ENCODE measurements at places on chromosomes 2 and 18. TPM values are rescaled to one million over a fixed set of nuclear protein-coding genes. Genes with fewer than 3 reads are reported as not detected.
A peak's percentile ranks its signal among the peaks of the same experiment; 100 is the strongest.

GRCh38 chr2:191029280-191029950 is 15.4 kb upstream of the STAT1 start:
- DNase-seq: no peak

DNA sequence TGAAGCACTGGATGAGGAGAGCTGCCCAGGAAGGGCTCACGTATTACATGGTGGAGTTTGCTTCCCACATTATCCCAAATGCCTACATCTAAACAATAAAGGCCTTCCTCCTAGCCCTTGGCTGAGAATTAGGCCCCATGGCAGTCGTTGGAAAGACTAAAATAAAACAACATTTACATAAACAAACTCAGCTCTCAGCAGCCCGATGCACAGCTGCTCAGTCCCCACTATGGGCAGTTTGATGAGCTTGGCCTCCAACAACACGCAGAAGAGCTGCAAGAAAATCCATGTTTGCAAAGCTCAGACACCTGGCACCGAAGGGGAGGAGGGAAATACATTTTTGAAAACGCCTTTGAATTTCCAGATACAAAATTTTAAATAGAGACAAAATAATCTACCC is 352.4 kb downstream of the EIPR1 start:
- no peak for DNase-seq

DNA sequence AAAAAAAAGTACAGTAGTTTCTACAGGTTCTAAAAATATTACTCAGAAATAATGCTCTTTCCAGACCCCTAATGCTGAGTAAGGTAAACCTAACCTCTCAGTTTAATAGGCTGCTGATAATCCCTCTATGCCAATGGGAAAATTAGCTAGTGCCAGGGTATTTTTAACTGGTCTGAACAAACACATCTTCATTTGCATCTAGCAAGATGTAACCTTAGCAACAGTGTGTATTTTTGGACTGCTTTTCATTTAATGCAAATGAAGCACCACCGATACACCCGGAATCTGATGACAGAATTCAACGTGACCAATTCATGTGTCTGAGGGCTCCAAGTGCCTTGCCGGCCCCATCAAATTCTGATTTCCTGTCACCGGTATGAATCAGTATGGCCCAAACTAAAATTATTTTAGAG is 47.4 kb upstream of the CYRIA start:
- no peak for DNase-seq

- DNase-seq: no peak
Measured at GRCh38 chr18:48595703-48596218, 56.9 kb downstream of the CTIF start.

- peak; percentile 53 for DNase-seq
Measured at GRCh38 chr2:5387406-5387805, 304.8 kb upstream of the SOX11 start.

- no peak for DNase-seq
Measured at GRCh38 chr2:12343141-12343540, 373.6 kb upstream of the TRIB2 start.

DNA sequence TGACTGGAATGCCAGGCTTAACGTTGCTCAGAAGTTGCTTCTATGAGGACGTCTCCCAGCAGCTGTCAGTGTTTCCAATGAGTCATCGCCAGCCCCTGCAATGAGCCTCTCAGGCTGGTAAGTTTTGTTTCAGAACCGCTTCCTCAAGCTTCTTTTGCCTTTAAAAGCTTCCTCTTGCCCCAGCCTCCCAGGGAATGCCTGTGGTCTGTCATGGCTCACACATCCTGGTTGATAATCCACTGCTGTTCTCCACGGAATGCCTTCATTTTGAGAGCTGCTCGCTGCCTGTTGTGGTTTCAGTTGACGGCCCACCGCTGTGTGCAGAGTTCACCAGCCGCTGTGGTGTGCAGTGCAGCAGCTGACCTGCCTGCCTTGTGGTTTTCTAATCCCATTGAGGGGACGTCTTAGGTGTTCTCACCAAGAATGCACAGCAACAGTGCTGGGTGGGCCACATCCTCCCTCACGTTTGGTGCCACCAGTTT is 96.4 kb downstream of the RTP5 start:
- DNase-seq: peak; percentile 95

- no peak for DNase-seq
Measured at GRCh38 chr2:149653831-149654445, 66.4 kb upstream of the MMADHC start.

DNA sequence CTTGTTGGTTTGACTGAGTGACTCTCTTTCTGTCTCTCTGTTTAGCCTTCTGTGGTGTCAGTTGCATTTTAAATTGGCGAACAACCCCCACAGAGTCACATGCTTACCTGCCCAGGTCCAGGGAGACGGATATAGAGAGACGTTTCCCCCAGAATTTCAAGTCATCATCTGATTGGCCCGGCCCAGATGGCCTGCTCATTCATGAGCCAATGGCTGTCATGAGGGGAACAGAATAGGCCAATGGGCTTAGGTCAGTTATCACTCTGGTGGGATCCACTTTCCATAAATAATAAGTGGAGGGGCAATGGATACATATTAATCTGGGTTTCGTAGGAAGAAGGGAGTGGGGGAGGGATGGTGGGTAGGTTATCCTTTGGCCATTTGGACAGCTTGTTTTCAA is 150.0 kb upstream of the SPRED2 start:
- DNase-seq: no peak

- DNase-seq: no peak
Measured at GRCh38 chr2:33144243-33144642, 197.5 kb downstream of the LTBP1 start.

DNA sequence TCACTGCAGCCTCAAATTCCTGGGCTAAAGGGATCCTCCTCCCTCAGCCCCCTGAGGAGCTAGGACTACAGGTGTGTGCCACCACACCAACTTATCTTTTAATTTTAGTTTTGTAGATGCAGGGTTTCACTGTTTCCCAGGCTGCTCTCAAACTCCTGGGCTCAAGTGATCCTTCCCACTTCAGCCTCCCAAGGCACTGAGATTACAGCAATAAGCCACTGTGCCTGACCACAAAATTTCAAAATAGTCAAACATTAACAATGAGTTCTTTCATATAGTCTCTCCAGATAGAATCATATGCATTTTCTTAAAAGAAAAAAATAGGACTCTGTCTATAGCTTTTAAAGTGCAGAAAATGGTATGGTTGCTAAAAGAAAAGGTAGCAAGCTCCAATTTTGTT is 24.9 kb upstream of the PID1 start:
- no peak for DNase-seq

GRCh38 chr2:73821227-73821626 is 7.5 kb upstream of the STAMBP start:
- DNase-seq: no peak

- DNase-seq: no peak
Measured at GRCh38 chr18:33317640-33318039, 122.9 kb downstream of the CCDC178 start.

GRCh38 chr2:18182861-18183260 is 304.4 kb downstream of the KCNS3 start:
- no peak for DNase-seq

DNA sequence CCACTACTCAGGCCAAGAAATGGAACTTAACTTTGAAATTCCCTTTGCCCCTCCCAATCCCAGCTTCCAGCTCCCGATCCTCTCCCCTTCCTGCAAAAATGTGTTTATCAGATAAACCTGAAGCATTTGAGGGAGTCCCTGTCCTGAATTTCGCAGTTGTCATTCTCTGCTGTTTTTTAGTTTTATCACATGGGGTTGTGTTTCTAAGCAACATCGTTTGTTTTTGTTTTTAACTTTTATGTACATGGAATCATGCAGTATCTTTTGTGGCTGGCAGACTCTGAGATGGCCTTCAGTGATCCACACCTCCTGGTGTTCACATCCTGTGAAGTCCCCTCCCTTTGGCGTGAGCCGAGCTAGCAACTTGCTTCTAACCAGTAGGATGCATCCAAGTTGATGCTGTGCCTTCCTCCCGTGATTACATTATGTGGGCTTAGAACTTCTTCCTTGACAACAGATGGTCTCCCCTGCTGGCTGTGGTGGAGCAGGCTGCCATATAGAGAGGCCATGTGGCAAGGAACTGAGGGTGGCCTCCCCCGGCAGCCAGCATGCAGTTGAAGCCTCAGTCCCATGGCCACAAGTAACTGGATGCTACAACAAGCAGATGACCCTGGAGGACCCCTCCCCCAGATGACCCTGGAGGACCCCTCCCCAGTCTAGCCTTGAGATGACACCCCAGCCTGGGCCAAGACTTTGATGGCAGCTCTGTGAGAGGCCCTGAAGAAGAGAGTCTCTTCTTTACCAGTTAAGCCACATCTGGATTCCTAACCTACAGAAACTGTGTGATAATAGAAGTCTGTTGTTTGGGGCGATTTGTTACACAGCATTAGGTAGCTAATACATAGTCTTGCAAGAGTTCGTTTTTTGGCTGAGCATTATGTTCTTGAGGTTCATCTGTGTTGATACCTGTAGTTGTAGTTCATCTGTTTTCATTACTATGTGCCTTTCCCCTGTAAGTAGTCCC is 27.7 kb downstream of the SH3BP4 start:
- no peak for DNase-seq

- DNase-seq: peak; percentile 20
Measured at GRCh38 chr2:32947076-32947483, 327 bp downstream of the LTBP1 start.

DNA sequence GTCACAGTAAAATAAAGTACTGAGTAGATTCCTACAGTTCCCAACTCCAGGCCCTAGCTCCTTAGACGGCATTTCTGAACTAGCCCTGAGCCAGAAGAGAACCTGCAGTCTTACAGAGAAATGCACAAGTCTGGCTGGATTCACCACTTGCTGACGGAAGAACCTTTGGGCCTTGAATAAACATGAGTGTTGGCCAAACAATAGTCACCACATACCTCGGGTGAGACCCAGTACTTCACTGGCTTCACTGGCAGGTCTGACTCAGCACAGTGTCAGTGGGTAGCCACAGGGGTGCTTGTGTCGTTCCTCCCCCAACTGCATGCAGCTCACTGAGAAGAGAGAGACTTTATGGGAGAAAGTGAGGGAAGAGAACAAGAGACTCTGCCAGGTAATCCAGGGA is 88.9 kb downstream of the TMEM185B start:
- peak; percentile 93 for DNase-seq

- DNase-seq: no peak
Measured at GRCh38 chr2:4221434-4221833, 518.1 kb downstream of the DCDC2C start.

GRCh38 chr2:182650704-182651103 is 65.4 kb upstream of the DNAJC10 start:
- DNase-seq: no peak

DNA sequence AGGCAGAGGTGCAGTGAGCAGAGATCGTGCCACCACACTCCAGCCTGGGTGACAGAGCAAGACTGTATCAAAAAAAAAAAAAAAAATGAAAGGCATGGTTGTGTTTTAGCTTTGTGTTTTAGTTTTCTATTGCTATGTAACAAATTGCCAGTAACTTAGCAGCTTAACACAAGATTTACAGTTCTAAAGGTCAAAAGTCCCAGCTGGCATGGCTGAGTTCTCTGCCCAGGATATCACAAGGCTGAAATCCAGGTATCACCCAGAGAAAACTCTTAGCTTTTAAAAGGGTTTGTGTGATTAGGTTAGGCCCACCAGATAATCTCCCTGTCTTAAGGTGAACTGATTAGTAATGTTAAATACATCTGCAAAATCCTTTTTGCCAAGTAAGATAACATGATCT is 107.7 kb upstream of the YPEL5 start:
- DNase-seq: no peak

- DNase-seq: peak; percentile 81
Measured at GRCh38 chr2:222919841-222920526, 59.1 kb downstream of the ACSL3 start.

DNA sequence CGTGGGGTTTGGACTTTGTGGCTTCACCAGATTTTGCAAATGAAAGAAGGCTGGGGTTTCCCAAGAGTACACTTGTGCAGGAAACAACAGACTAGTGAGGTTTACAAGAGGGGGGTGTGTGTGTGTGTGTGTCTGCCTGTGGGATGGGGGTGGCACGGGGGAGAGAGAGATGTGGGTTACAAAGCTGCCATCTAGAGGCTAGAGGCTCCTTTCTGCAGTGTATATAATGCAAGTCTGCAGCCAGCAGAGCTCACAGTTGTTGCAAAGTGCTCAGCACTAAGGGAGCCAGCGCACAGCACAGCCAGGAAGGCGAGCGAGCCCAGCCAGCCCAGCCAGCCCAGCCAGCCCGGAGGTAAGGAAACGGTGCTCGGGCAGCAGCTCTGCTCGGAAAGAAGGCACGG is at the start of gene ACKR3:
Gene ACKR3, plus strand, starts transcription at position 253 of the 401 bp plus-strand sequence. CDS start 10,641 bp downstream, outside the sequence.
- peak; percentile 84 for DNase-seq

DNA sequence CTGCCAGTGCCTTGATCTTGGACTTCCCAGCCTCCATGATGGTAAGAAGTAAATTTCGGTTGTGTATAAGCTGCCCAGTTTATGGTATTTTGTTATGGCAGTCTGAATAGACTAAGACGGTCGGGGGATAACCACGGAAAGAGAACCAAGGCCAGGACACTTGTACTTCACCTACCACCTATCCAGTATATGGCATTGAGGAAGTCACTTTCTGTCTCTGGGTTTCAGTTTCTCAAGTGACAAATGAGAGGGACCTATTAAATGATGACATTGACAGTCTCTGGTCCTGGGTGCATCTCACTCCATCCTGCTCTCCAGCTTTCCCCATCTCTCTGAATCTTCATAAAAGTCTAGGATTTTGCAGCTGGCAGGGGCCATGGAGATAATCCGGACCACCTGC is 183.8 kb upstream of the MSH6 start:
- DNase-seq: no peak

DNA sequence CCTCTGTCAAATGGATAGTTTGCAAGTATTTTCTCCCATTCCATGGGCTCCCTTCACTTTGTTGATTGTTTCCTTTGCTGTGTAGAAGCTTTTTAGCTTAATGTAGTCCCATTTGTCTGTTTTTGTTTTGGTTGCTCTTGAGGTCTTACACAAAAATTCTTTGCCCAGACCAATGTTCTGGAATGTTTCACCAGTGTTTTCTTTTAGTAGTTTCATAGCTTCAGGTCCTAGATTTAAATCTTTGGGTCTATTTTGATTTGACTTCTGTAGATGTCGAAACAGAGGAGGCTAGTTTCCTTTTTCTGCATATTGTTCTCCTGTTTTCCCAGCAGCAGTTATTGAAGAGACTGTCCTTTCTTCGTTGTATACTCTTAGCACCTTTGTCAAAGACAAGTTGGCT is 351.6 kb downstream of the PTPRM start:
- DNase-seq: no peak

Gene FSIP2
- not detected for total RNA-seq

Gene FHL2
- total RNA-seq: 173 TPM

Gene PMAIP1
- total RNA-seq: 47.8 TPM

Gene GCG
- not detected for total RNA-seq

Gene HTR2B
- total RNA-seq: not detected

Gene HOXD4
- 2.5 TPM for total RNA-seq

Gene DQX1
- 1.1 TPM for total RNA-seq

Gene CPLX4
- total RNA-seq: not detected

Gene NPPC
- total RNA-seq: not detected

Gene SRD5A2
- total RNA-seq: not detected

Gene TXNDC2
- total RNA-seq: 0.06 TPM

Gene KIAA2012
- total RNA-seq: not detected

All from Daoy (cell line).